Stimulated activated CD8-positive, alpha-beta memory T cell treated with anti-CD3 and anti-CD28 coated beads, Interleukin-4, amount 100 ng/mL, for 1 hour (primary cell): ENCODE measurements at places on chromosomes 12 and 14.

DNA sequence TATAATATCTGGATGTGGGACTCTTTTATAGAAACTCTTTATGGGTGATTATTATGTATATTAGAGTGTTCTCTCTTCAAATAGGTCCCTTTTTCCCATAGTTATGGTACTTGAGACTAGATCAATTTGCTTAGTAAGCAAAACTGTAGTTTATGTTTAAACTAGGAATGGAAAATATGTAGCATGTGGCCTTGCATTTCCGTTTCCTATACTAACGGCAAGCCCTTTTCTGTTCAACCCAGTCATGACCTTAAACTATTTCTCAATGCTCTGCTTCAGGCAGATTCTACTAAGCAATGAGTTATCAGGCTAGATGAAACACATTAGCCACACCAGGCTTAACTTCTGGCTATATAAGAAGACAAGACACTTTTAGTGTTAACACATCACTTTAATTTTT, 84.6 kb downstream of the OTOGL start:
- DNase-seq = no peak

- no peak for DNase-seq
Measured at GRCh38 chr14:24219080-24219479, 3.2 kb upstream of the MDP1 start.

DNA sequence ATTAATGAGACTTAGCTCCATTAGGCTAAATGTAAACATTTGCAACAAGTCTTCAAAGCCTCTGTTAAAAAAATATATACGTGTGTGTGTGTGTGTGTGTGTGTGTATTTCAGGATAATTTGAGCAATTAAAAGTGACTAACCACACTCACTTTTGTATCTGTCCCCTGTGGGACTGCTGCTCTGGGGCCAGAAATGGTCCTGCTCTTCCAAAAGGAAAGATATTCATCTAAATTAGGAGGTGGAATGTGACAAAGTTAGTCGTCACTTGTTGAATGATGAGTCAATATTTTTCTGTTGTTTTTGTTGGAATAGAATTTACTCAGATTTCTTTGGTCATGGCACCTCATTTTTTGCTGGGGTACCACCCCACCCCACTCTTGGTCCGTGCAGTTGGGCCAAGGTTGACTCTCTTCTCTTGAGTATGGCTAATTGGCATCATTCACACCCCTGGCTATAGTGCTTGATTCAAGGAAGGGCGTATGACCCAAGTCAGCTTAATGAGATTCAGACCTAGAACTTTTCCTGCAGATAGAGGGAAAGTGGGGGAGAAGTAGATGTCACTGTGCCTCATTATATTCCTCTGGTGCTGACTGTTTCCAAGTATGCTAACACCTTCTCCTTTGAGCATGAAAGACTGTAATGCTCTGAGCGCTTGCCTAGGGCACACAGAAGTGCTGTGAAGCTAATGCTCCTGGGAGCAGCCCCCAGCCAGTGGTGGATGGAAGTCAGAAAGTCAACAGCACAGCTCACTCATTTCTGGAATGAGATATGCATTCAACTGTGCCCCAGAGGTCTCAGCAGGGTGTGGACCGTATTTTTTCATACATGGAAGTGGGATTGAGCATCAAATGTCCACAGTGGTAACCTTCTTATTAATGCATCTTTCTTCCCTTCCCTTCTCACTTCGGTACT, 577.0 kb upstream of the TBX3 start:
- DNase-seq = no peak

- no peak for DNase-seq
Measured at GRCh38 chr14:30770376-30770775, 104.0 kb upstream of the COCH start.

DNA sequence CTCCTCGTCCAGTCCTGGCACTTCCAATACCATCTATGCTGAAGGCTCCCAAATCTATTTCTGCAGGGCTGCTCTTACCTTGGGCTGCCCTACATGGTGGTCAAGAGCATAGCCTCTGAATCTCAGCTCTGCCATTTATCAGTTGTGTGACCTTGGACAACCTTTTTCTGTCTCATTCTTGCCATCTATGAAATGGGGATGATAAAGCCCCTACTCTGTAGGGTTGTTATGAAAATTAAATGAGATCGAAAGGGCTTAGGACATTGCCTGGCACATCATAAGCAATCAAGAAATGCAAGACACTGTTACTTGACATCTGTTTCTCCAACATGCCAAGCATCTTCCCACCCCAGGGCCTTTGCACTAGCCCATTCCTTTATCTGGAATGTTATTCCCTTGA, 45.5 kb upstream of the GPATCH2L start:
- no peak for DNase-seq

GRCh38 chr12:14656846-14657245, 39.6 kb downstream of the GUCY2C start:
- no peak for DNase-seq

DNA sequence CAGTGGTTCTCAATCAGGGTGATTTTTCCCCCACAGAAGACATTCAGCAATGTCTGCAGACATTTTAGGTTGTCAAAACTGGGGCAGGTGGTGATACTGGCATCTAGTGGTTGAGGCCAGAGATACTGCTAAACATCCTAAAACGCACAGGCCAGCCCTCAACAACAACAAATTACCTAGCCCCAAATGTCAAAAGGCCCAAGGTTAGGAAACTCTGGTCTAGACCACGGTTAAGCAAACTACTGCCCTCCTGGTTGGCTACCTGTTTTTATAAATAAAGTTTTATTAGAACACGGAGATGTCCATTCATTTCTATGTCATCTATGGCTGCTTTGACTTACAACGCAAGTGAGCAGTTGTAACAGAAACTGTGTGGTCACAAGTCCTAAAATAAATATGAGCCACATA, 186.7 kb downstream of the EFCAB11 start:
- peak; percentile 40 for DNase-seq

DNA sequence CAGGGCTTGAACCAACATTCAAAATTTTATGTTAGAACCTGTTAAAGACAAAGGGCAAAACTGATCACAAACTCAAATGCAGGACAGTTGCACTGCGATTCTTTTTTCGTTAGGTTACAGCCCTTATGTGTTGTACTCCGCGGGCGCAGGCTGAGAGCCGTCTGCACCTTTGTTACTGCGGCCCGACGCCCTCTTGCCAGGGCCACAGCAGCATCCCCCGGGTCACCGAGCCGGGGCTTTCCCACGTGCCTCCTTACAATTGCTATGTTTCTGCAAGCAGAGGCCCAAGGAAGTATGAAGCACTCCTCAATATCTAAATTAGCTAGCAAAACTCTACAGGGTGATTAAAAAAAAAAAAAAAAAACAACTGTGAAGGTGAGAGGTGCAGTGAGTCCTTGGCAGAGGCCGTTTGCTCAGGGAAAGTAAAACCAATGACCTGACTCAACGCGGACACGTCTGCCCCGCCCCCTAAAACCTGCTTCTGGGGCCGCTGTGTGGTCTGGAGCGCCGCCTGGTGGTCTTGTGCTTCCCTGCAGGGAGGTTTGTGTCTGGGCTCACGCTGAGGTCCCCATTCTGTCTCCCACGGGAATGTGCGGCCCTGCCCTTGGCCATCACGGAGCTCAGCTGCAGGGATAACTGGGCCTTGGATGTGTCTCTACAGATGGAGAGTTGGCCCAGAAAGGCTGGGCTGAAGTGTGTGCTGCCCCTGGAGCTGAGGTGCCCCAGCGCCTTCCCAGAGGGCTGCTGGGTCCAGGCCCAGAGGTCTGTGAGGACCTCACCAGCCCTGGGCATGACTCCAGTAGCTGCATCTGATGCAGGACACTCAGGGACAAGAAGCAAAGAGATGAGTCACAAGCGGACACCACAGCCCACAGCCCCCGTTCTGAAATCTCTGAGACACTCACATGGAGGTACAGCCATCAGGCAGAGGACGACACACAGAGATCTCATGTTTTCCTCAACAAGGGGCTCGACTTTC, 418.5 kb downstream of the TMEM121 start:
- peak; percentile 61 for DNase-seq

- DNase-seq = no peak
Measured at GRCh38 chr14:61219256-61219655, 61.9 kb downstream of the TMEM30B start.

GRCh38 chr14:86012461-86012860, 482.5 kb downstream of the FLRT2 start:
- no peak for DNase-seq

DNA sequence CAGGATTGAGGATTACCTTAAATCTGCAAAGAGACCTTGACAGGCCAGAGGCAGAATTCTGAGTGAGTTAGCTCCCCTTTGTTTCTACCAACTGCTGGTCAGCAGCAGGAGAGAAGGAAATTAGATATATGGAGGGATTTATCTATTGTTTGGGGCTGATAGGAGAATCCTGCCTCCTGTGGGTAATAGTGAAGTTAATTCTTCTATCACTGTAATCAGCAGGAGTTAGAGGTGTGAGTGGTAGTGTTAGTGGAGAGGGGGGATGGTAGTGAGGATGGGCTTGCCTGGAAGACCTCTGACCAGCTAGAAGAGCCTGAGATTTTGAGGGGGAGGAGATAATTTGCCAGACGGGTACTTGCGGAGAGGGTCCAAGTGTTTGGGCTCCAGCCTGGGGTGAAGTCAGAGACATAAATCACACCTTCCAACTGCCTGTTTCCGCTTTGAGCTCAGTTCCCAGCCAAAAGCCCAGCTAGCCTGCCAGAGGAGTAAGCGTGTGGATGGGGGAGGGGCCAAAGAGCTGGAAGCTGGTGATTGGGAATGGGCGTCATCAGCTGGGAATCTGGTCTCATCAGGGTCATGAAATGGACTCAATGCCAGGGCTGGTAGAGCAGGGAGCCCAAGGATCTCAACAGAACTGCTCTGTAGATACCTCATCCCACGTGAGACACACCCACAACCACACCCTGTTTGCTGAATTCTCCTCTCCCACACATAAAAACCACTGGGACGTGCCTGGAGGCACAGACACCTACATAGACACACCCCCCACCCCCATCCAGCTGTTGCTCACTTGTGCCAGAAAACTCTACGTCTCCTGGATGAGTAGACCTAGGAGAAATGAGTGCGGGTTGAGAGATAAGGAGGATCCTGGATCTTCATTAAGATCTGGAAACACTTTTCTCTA, 13.1 kb upstream of the ITGA5 start:
- DNase-seq = no peak

DNA sequence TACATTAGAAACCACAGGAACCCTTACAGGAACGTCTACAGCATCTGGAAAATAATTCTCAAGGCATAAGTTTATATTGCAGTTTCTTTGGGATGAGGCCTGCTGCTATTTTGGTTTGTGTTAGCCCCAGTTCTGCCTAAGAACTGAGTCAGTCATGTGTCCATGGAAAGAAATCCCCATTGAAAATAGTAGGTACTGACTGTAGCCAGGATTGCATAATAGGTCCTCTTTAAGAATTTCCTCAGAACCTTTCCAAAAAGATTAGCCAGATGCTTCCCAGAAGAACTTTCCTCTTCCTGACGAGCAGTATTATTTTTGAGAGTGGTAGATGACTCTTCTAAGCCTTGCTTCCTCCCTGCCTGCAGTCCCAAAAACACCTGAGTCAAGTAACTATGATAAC, 52.6 kb downstream of the RASSF8 start:
- no peak for DNase-seq

DNA sequence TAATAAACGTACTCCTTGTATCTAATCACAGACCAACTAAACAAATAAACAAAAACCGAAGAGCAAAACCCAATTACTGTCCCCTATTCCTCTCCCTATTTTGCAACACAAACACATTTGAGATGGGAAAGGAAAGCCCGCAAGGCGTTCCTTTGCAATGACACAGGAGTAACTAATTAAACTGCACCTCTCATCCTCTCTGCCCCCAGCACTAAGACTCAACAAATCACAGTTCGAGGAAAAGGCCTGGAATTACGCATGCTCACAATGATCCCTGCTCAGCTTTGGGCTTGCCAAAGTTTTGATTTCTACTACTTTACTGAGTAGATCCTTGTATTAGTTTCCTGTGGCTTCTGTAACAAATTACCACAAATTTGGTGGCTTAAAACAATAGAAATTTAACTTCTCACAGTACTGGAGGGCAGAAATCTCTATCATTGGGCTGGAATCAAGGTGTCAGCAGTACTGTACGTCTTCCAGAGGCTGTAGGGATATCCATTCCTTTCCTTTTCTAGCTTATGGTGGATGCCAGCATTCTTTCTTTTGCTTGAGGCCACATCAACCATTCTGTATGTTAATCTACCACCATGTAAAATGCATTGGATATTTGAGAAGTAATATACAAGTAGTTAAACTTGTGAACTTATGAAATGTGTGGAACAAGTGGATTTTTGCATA, 123.0 kb downstream of the NAV3 start:
- no peak for DNase-seq

GRCh38 chr12:16593546-16593945, 12.4 kb downstream of the LMO3 start:
- no peak for DNase-seq

- no peak for DNase-seq
Measured at GRCh38 chr14:75628816-75629215, 31.9 kb downstream of the ERG28 start.

- no peak for DNase-seq
Measured at GRCh38 chr12:126663304-126664094, 1598.3 kb downstream of the AACS start.

GRCh38 chr14:21334202-21334906, 49.5 kb downstream of the SUPT16H start:
- no peak for DNase-seq

- no peak for DNase-seq
Measured at GRCh38 chr14:93969082-93969828, 7.1 kb downstream of the ASB2 start.

DNA sequence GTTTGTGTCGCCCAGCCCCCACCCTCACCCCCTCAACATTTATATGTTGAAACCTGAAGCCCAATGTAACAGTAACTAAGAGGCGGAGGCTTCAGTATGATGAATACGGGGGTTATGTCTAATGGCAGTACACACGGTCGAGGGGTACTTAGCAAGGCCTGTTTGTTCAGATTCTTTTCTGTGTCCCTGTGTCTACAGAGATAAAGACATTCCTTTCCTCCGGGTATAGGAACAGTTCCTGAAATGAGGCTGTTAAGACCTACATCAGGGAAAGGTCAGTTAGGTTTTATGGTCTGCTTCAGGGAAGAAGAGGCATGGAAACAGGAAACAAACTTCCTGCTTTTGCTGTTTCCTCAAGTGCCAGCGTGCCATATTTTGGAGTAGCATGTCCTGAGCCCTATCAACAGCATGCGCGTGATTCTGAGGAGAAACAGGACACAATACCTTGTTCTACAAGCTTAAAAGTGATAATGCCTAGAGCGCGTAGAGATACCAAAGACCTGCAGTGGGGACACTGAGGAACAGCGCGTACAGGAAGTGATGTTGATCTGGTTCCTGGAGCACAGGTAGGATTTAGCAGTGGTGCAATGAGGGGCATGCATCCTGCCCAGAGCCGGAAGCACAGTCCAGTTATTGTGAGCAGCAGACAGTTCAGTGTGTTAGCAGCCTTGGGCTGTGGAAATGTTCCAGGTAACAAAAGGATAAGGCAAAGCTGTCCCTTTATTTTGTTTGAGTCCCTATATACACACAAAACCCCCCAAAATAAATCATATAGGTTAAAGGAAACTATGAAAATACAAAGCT, 47.2 kb downstream of the FGD4 start:
- DNase-seq = no peak
